Right atrium auricular region (tissue), 2 donors: ENCODE measurements at places on chromosomes 16 and 17. TPM values are rescaled to one million over a fixed set of nuclear protein-coding genes. Genes with fewer than 3 reads are reported as not detected.
A peak's percentile ranks its signal among the peaks of the same experiment; 100 is the strongest.

TOX3 gene
- not detected for total RNA-seq

DNA sequence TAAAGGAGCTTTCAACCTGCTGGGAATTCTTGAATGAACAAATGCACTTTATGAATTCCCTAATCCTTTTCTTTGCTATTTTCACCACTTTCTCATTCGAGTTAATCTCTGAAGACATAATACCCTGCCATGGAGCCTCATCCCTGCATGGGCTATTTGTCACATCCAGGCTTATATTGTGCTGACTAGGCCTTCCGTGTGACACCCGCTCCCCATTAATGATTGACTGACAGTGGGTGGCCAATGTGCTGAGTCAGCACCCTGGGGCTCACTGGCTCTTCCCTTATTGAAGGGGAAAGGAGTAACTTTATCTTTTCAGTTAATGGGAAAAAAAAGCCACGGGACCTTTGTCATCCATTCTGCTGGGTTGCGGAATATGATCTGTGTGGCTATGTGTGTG is 1024.8 kb upstream of the EEF2KMT start:
- H3K27ac ChIP-seq = no peak overlapping the region
- no peaks in the 10 kb centered on the region for H3K27me3 ChIP-seq
- DNase-seq = no peak
- no peak overlapping the region for H3K4me3 ChIP-seq

NPIPA3 gene
- total RNA-seq = not detected

HAGH gene
- 227 TPM for total RNA-seq

DNA sequence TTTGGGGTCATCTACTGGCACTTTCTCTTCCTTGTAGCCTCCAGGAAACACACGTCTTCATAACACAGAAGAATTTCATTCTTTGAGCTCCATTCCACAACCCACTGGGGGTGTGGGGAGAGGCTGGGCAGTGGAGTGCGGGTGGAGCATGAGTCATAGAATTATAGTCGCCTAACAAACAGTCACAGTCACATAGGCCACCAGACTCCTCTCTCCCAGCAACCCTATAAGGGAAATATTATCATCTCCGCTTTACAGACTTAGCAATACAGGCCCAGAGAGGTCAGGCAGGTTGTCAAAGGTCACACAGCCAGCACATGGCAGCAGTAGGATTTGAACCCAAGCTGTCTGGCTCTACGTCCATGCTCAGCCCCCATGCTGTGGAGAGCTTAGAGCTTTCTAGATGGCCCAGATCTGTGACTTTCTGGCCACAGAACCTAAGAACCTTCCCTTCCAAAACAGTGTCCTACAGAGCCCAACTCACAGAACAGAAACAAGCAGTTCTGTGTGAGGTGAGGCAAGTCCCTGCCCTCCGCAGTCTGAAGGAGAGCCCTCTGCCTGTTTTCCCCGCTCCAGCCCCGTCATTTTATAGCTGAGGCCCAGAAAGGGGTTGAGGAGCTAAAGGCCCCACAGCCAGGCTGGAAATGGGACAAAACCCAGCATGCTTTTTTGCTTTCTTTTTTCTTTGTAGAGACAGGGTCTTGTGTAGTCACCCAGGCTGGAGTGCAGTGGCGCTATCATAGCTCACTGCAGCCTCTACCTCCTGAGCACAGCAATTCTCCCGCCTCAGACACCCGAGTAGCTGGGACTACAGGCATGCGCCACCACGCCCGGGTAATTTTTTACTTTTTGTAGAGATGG is 10.7 kb upstream of the LITAF start:
- H3K27me3 ChIP-seq = no peaks in the 10 kb centered on the region
- no peak for DNase-seq
- H3K27ac ChIP-seq = peak overlapping the region; percentile 35
- H3K4me1 ChIP-seq = peaks cover 15% of the 10 kb centered on the region

STX1B gene
- total RNA-seq = 1.3 TPM

- H3K27me3 ChIP-seq = no peaks in the 10 kb centered on the region
- H3K27ac ChIP-seq = no peak overlapping the region
- no peak overlapping the region for H3K4me3 ChIP-seq
- peaks cover 19% of the 10 kb centered on the region for H3K36me3 ChIP-seq
- no peaks in the 10 kb centered on the region for H3K4me1 ChIP-seq
- no peak for DNase-seq
Observed at GRCh38 chr16:71796501-71797097, 12.0 kb downstream of the AP1G1 start.

DNA sequence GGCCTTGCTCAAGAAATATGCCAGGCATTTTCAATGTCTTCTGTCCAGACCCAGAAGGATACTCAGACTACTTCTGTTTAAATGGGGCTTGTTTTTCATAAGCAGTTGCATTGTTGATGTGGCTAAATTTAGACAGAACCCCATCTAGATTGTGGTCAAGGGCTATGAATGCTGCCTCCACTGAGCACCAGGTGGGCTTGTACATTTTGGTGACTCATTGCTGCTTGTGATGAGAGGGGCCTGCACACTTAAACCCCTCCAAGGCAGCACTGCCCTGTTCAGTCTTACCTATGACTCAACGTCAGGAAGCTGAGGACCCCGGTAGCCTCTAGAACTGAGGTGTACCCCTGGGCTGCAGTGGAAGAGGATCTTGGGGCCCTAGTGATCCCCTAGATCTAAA is 144.0 kb downstream of the PRKCA start:
- no peak overlapping the region for H3K4me3 ChIP-seq
- no peaks in the 10 kb centered on the region for H3K27me3 ChIP-seq
- no peaks in the 10 kb centered on the region for H3K4me1 ChIP-seq
- DNase-seq = no peak
- H3K27ac ChIP-seq = no peak overlapping the region

DNA sequence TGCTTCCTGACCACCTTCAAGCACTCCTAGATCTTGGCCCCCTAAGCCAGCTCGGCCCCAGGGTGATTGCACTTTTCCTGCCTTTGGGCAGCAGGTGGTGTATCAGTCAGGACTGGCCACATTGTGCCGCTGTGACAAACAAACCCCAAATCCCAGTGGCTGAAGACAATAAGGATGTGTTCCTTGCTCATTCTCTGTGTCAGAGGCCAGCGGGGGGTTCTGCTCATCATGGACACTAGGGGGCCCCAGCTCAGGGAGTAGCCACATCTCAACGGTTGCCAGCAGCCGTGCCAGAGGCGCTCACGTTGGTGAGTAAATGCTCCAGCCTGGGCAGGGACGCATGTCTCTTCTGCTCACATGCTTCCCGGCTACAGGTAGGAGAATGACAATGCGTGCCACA is 60.4 kb downstream of the ZDHHC7 start:
- H3K4me3 ChIP-seq = no peak overlapping the region
- H3K27ac ChIP-seq = no peak overlapping the region
- no peaks in the 10 kb centered on the region for H3K36me3 ChIP-seq
- peaks cover 21% of the 10 kb centered on the region for H3K4me1 ChIP-seq
- DNase-seq = no peak
- H3K27me3 ChIP-seq = no peaks in the 10 kb centered on the region

DNA sequence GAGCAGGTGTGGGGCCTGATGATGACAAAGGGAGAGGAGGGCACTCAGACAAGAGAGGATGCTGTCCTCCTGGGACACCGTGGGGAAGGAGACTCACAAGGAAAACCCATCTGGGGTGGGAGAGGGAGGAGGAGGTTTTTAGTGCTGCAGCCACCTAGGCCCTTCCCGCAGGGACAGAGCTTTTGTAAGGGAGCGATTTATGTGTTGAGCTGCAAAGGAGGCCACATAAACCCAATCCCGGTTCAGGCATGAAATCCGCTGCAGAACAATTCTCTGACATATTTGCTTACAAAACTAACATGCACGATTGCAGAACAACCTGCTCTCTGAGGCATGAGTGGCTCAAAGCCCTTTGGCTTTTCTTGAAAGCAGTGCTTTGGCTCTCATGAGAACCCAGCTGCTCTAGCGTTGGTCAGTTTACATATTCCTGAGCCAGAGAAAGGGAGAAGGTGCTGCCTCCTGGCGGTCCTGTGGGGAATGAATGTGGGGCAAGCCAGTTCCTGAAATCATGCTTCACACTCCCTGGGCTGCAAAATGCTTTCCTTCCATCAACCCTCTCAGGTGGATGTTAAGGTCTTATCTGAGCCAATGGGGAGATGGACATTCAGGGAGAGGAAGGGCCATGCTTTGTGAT is 122.4 kb upstream of the NLRP1 start:
- no peak overlapping the region for H3K4me3 ChIP-seq
- H3K27me3 ChIP-seq = no peaks in the 10 kb centered on the region
- no peak for DNase-seq
- H3K27ac ChIP-seq = no peak overlapping the region

DNA sequence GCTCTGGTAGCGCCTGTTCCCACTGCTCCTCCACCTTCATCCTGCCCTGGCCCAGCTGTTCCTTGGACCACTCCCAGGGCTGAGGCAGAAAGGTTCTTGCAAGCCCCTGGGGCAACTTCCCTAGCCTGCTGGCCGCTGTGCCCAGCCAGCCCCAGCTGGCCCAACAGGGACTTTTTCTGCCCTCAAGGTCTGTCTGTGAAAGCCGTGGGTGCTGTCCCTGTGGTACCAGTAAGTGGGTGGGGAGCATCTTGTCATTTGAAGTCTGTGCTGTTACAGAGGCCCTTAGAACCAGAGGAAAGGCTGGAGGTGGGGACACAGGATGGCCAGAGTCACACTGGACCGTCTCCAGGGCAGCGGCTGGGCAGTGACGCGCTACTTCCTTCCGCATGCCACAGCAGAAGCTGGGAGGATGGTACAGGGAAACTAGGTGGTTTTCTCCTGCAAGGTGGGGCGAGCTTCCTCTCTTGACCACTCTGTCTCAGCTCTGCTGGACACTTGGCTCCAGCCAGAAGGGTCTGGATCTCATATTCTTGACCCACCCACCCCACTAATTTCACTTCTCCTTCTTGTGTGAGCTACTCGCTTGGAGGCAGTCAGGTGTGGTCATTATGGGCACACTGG is 87.8 kb downstream of the PLCG2 start:
- H3K27me3 ChIP-seq = no peaks in the 10 kb centered on the region
- no peaks in the 10 kb centered on the region for H3K36me3 ChIP-seq
- peak; percentile 64 for DNase-seq
- H3K27ac ChIP-seq = peak overlapping the region; percentile 12
- no peak overlapping the region for H3K4me3 ChIP-seq
- H3K4me1 ChIP-seq = no peaks in the 10 kb centered on the region

DNA sequence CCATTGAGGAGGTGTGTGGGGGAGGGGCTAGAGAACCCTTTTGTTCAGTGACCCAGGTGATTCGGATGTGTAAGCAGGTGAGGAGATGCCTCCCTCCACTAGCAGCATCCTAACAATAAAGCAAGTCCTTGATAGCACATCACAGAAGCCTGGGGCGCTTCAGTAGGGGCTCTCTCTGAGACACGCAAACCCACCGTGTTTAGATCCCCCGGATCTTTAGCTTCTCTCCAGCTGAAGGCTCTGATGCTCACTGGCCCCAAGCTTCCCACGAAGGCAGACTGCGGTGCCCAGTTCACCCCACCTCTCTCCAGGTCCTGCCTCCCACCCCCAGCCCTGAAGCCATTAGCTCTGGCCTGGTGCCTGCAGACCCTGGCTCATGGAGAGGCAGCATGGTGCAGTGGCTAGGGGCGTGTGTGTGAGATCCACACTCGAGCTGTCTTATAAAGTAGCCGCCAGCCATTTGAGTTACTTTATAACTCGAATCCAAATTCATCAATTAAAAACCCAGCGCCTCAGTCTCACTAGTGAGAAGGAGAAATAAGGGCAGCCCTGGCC is 204.7 kb upstream of the TNRC6C start:
- H3K27me3 ChIP-seq = no peaks in the 10 kb centered on the region
- H3K4me1 ChIP-seq = no peaks in the 10 kb centered on the region
- no peak for DNase-seq

DNA sequence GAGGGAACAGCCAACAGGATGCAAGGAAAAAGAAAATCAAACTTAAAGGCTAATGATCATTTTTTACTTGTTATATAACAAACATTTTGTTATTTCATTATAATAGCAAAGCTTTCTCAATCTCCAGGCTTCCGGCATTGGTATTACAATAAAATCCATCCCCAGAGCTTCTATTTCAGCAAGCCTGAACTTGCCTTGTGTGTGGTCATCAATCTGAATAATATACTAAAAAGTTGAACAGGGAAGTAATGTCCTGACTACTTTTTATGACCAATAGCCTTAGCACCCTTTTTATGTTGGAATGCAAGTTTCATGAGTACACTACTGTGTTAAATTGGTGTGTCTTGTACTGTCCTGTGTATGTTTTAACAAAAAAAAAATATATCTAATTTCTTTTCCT is 27.1 kb upstream of the VWA3A start:
- no peaks in the 10 kb centered on the region for H3K27me3 ChIP-seq
- no peak for DNase-seq
- H3K4me1 ChIP-seq = no peaks in the 10 kb centered on the region
- no peak overlapping the region for H3K27ac ChIP-seq

HCRT gene
- not detected for total RNA-seq

MED13 gene
- total RNA-seq = 42.4 TPM

DNA sequence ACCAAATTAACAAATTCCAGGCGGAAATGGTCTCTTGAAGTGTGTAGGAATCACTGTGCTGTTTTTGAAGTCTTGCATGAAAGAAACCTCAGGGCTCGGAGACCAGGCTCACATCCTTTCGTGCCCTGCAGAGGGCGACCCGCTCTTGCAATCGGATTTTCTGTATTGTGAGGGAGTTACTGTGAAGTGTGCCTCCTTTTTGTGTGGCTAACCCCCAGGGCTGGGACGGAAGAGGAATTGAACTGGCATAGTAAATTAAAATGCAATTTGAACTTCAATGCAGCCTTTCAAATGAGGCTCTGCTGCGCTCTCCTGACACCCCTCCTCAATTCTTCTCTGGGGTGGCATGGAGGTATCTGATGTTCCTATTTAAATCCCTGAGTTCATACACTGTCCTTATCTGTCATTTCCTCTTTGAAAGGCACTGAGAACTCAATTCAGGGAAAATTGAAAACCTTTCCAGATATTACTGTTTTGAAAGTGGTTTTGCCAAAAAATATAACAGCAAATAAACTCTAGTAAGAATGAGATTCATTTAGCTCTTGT is 51.5 kb upstream of the MGAT5B start:
- H3K27ac ChIP-seq = no peak overlapping the region

PRRT2 gene
- total RNA-seq = 0.52 TPM

SPAG5 gene
- 0.98 TPM for total RNA-seq

DNA sequence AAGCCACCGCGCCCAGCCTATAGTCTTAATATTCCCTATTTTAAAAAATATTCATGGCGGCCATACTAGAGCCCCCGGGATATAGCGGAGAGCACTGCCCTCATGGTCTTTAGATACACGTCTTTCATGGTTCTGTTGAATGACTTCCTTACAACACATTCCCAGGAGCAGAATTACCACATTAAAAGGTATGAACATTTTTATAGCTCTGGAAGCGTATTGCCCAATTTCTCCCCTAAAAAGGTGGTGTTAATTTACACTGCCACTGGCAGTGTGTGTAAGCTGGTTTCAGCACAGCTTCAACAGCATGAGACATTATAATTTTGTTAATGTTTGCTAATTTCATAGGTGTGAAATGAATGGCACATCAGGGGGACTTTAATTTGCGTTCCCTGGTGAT is 19.0 kb downstream of the C17orf100 start:
- no peaks in the 10 kb centered on the region for H3K27me3 ChIP-seq
- H3K4me1 ChIP-seq = no peaks in the 10 kb centered on the region
- H3K4me3 ChIP-seq = no peak overlapping the region
- no peak for DNase-seq
